ENCODE measurements at places on chromosomes 7 and 10.

- DNase-seq: no peak
Observed at GRCh38 chr10:72170263-72170662, 45.5 kb upstream of the ANAPC16 start.

DNA sequence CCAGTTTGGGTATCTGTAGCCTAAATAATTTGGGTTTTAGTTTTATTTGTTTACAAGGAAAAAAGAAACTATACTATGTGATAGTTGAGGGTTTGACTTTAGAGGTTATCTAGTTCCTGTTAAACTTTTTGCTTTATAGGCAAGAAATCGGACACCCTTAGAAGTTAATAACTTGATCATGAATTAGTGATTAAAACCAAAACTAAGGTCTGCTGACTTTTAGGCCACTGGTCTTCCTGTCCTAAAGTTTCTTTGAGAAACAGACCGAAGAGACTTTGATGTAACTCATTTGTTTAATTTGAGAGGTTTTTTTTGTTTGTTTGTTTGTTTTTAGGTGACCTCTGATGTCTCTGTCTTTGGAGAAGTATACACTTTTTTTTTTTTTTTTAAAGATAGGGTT, 59.7 kb downstream of the PHTF2 start:
- DNase-seq: no peak

DNA sequence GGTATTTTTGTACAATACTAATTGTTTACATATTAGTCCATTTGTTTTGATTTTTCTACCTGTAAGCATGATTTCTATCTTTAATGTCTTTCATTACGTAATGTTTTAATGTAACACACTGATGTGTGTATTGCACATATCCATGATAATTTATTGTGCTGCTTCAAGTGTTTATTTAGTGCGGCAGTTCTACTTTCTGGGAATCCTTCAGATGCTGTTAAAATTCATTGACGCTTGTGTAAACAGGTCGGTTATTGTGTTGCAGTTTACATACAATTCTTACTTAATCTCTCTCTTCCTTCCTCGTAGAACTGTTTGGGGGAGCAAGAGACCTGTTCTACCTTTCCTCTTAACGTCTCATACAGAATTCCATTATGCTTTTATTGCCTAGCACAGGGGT, 6.9 kb downstream of the TMEM60 start:
- no peak for DNase-seq

DNA sequence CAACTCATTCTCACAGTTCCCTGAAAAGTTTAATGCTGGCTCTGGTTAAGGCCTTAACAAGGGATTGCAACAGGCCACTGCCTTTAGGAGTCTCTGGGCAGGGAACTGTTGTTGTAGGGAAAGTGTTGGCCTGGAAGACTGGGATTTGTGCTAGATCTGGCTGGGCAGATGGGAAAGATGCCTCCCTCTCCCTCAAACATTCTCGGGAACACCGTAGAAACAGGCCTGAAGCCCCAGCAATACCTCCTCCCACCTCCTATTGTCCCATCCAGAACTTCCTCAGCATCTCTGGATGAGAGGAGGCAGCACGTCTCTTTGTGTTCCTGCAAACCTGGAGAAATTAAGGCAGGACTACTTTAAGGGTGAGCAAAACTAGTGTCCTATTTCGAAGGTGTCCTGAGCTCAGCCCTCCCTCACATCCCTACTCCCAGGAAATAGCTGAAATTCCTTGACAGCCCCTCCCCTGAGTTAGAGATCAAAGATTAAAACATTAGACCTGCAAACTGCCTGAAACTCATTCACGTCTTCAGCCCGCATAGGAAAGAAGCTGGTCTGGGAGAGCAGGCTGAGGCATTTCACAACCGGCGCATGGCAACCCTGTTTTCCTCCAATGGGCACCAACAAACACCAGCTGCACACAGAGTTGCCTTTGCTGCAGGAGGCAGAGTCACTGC, 10.9 kb upstream of the MAP3K8 start:
- DNase-seq: no peak

GRCh38 chr10:8910314-8910713, 855.8 kb downstream of the GATA3 start:
- DNase-seq: no peak

DNA sequence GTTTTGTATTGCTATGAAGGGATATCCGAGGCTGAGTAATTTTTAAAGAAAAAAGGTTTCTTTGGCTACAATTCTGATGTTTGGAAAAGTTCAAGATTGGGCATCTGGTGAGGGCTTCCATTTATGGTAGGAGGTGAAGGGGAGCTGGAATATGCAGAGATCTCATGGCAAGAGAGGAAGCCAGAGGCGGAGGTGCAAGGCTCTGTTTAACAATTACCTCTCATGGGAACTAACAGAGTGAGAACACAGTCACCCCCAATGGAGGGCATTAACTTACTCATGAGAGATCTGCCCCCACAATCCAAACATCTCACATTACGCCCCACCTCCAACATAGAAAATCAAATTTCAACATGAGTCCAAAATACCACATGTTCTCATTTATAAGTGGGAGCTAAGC, 62.0 kb downstream of the AKR1D1 start:
- DNase-seq: no peak

DNA sequence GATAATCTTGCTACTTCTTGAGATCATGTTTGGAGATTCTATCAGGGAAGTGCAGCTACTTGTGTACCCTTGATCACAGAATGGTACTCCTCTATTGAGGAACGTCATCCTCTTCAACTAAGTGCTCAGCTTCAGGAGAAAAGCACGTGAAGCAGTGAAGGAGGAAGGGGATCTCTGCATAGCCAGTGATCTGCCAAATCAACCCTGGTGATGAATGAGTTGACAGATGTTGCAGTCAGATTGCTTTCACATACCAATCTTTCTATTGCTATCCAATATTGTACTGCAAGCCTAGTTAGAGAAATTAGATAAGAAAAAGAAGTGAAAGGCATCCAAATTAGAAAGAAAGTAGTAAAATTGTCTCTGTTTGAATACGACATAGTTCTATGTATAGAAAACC, 309.4 kb downstream of the TWIST1 start:
- no peak for DNase-seq

GRCh38 chr10:89055159-89055558, 64.6 kb downstream of the FAS start:
- no peak for DNase-seq

- DNase-seq: no peak
Observed at GRCh38 chr10:125011171-125011925, 69.4 kb downstream of the ZRANB1 start.

- no peak for DNase-seq
Observed at GRCh38 chr10:70381471-70382421, 679 bp downstream of the LRRC20 start.

GRCh38 chr10:111082102-111082975, 5.5 kb downstream of the ADRA2A start:
- no peak for DNase-seq

DNA sequence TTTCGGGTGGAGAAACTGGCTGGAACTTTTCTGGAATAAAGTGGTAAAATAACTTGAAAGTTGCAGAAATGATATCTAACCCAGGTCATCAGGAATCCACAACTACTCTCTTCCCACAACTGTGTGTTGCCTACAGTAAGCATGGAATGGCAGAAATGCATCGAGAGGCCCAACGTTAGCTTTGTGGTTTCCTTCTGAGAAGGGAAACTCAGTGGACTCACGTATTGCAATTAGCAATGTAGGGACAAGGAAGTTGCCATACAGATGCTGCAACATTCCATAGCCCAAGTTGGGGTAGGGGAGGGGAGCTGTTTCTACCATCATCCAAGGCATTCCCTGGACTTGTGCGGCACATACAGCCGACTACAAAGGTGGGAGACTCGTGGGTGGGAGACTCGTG, 1.9 kb downstream of the PON1 start:
- DNase-seq: no peak

DNA sequence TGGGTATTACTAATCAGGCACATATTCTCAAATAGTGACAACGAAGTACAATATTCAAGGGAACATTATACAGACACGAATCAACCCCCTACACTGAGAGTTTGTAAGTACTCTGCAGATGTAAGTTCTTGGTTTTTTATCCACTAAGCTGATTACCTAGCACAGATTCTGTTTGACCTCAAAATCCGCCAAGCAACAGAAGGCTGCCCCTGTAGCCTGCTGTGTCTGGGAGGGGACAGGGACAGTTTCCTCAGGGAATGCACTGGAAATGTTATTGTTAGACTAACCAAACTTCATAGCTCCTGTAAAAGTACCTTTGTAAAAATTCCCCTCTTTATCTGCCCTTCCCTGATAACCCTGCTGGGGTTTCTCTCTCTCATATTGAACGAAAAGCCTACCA, 45.2 kb upstream of the ZRANB1 start:
- no peak for DNase-seq

- peak; percentile 52 for DNase-seq
Observed at GRCh38 chr7:40717242-40717641, 582.4 kb downstream of the SUGCT start.

GRCh38 chr7:106768324-106768751, 96.7 kb upstream of the PIK3CG start:
- DNase-seq: no peak

GRCh38 chr10:22615819-22616499, 98.4 kb downstream of the PIP4K2A start:
- DNase-seq: no peak

GRCh38 chr10:77195101-77195500, 442.5 kb downstream of the KCNMA1 start:
- DNase-seq: peak; percentile 24

DNA sequence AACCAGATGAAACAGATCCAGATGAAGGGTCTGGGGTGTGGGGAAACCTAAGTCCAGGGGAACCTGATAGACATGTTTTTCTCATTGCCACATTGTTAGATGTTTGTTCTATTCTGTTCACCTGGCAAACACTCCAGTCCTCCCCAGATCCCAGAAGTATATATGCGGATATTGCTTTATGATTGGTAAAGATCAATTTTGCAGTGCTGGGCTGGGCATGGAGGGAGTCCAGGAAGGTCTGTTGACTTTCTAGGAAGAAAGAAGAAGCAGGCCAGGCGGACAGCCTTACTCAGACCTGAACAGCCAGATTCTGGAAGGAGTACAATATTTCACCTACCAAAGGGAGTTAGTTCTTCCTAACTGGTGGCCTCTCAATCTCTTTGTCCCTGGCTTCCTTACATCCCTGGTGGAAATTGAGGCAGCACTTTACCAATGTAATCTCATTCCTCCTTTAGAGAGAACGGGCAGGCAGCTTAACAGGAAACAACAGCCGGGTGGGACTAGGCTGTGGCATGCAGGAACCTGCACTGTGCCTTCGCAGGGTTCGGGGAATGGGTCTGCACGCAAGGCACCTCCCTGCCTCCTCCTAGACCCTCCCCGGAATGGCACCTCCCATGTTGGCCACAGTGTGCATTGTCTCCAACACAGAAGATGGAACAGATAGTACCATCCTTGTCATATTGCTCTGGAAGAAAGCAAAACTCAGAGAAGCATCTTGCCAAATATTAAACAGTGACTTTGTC, 930 bp downstream of the GIMAP6 start:
- no peak for DNase-seq

DNA sequence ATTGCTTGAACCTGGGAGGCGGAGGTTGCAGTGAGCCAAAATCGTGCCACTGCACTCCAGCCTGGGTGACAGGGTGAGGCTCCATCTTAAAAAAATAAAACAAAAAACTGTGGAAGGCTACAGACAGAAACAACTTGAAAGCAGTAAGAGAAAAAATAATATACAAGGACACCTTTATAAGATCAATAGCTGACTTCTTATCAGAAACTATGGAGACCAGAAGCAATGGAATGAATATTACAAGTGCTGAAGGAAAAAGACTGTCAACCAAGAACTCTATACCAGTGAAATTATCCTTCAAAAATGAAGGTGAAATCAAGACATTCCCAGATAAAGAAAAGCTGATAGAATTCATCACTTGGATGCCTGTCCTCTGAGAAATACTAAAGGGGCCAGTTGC, 49.0 kb downstream of the RBAK start:
- no peak for DNase-seq

DNA sequence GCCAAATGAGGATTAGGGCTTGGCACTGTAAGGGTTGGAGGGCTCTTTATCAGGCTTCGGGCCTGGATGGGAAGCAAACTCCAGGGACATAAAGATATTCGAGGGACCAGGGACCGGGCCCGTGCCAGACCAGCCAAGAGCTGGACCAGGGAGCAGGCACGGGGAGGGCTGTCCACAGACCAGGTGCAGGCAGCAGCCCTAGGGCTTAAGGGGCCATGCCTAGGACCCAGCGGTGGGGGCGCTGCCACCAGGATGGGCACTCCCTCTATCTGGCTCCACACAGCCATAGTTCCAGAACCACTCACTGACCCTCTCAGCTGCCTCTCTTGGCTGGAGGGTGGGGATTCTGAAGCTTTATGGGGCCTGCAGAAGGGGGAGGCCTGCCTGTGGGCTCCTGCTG, 32.9 kb downstream of the FAM241B start:
- DNase-seq: no peak

DNA sequence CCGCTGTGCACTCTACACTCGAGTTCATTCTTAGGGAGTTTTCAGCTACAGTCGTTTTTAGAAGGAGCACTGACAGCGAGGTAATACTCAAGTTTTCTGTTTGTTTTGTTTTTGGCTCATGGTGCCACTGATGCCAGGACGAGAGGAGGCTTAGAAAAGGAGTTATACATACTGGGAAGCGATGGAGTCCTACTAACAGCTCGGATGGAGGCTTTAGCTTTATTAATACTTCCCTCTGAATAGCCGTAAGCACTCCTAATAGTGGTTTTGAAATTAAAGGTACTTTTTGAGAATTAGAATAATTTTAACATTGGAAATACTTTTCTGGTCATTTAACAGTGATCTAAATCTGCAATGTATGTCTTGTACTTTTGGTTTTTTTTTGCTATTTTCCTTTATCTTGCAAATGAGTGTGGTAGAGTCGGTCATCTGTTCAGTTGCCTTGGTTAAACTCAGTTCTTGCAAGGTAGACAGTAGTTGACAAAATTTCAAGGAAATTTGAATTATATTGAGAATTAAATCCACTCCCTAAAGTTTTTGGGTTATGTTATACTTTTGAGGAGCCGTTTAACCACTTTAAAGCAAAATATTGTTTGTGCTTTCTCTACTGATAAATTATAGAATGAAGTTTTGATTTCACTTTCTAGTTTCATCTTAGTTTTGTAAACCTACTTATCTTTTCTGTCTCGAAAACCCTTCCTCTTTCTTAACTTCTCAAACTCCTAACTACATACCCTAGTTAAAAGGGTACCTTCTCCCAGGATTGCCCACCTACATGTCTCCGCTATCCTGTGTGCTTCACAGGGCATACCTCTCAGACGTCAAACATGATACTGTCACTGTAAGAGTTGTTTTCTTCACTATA, 1.5 kb downstream of the HBP1 start:
- DNase-seq: no peak

GRCh38 chr7:100730136-100730800, 3.1 kb upstream of the ZAN start:
- DNase-seq: no peak

GRCh38 chr7:129742256-129742655, 130.7 kb downstream of the NRF1 start:
- DNase-seq: no peak

GRCh38 chr10:71463111-71463510, 66.4 kb downstream of the CDH23 start:
- DNase-seq: no peak

DNA sequence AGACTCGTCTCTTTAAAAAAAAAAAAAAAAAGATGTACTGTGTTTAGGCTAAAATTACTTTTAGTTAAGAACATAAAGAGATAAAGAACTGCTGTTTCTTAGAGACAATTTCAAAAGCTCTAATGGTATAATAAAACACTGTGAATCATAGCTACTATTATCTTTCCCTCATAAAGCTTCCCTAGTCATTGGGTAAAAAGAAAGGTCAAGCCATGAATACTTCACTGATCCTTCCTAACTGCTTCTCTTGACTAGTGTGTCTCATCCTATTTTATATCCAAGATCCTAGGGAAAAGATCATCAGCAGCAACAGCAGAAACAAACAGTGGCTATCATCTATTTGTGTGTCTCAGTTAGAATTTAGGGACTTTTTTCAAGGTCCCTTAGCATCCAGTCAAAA, 10.5 kb downstream of the YME1L1 start:
- no peak for DNase-seq
